ENCODE measurements at places on chromosomes 6 and 20.

DNA sequence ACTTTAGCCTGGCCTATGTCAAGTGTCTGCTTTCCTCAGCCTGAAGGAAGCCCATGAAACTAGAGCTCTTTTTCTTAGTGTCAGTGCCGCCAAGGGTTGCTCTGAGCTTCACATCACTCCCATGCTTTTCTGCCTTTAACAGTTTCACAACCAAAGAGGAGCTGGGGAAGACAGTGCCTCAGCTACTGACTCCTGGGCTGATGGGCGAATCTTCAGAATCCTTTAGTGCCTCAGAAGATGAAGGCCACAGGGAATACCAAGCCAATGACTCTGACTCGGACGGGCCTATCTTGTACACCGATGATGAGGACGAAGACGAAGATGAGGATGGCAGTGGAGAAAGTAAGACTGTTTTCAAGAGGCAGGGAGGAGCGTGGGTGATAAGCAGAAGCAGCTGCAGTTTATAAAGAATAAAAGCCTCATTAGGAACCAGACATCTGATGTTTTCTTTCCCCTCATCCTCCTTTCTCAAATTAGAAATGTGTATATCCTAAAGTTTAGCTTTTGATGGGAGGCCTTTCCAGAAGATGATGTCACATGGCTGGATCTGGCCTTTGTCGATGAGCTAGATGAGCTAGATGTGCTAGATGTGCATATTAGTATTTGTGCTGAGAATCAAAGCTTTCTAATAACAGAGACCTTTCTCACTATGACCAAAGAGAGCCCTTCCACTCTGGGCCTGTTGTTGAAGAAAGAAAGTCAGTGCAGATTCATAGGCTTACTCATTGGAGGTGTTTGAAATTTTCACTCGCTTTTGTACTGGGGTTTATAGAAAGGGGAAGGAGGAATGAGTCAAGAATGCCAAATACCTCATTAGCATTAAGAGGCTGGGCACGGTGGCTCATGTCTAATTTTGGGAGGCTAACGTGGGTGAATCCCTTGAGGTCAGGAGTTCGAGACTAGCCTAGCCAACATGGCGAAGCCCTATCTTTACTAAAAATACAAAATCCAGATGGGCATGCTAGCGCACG is 70.7 kb upstream of the LTV1 start:
- H3K27ac ChIP-seq, result no peak overlapping the region
- no peak overlapping the region for H3K4me3 ChIP-seq
- DNase-seq, result no peak
- peaks cover 33% of the 10 kb centered on the region for H3K36me3 ChIP-seq
- no peaks in the 10 kb centered on the region for H3K27me3 ChIP-seq
- peaks cover 11% of the 10 kb centered on the region for H3K4me1 ChIP-seq

DNA sequence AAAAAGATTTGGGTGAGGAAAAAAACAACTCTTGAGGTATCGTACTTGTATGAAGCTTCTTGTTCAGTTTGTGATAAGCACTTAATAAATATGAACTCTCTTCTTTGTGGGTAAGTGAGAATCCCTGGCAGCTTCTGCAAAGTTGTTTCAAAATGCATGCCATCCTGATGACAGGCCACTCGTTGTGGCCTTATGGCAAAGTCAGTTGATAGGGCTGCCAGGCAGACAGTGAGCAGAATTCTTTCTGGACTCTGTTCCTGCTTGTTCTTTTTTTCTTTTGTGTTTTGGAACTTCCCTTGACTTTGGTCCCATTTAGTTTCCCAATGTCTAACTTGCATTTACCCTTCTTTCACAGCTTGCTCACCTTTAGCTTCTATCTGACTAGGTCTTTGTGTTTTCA is 983.5 kb upstream of the FLRT3 start:
- no peaks in the 10 kb centered on the region for H3K27me3 ChIP-seq
- no peaks in the 10 kb centered on the region for H3K4me1 ChIP-seq
- no peaks in the 10 kb centered on the region for H3K36me3 ChIP-seq
- no peak overlapping the region for H3K4me3 ChIP-seq

DNA sequence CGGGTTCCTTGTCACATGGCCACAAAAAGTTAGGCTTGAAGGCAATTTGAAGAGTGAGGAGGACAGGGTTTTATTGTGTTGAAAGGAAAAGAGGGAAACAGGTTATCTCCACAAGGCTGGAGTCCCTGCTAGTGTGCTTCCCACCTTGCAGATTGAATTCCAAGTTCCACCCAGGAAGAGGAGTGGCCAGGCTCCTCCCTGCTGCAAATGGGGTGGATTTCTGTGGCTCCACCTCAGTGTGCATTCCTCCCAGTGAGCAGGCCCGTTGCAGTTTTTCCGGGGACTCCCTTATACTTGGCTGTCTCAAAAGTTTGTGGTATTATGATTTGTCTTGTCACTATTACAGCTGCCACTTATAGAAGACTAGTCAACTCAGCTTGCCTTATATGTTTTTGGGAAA is 281.8 kb upstream of the PLCB4 start:
- no peaks in the 10 kb centered on the region for H3K27me3 ChIP-seq
- H3K27ac ChIP-seq, result no peak overlapping the region
- no peak for DNase-seq
- peaks cover 6% of the 10 kb centered on the region for H3K4me1 ChIP-seq

DNA sequence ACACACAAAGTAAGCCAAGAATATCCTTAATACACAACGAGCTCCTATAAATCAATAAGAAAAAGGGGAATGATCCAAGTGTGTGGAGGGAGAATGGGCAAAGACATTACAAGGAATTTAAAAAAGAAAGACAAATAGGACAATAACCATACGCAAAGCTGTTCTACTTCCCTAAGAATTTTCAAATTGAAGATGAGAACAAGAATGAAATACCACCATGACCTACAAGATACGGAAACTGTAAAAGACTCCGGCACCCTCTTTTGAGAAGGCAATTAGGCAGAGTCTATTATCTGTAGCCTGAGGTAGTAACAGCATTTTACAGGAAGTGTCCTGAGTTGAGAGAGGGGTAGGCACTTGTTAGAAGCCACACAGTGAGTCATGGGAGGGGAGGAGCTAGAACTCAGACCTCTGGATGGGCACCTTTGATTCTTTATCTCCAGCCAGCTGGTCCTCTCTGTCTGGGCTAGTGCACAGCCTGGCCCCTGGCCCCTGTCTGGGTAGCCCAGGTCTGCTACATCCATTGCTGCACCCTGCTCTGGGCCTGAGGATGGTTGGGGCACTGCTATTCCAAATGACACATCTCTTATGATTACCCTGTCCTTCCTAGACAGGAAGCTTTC is 15.3 kb downstream of the RSPO4 start:
- peaks cover 50% of the 10 kb centered on the region for H3K27me3 ChIP-seq
- no peaks in the 10 kb centered on the region for H3K4me1 ChIP-seq
- no peaks in the 10 kb centered on the region for H3K36me3 ChIP-seq

DNA sequence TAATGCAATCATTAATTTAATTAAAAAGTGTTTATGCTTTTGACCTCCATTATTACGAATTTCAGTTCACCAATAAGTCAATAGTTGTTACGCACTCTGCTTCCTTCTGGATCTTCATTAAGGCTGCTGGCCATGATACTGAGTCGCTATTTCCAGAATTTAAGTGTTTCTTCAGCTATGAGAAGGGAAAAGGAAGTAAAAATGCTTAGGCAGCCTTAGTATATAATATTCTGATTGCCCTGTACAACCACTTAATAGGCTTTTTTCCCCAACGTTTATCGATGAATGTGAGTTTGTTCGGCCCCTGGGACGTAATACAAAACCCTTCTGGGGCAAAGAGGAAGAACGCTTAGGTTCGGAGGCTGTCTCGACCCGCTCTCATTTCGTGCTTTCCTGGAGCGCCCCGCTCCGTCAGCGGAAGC is 644 bp downstream of the OARD1 start:
- H3K4me1 ChIP-seq, result peaks cover 25% of the 10 kb centered on the region
- no peaks in the 10 kb centered on the region for H3K36me3 ChIP-seq
- H3K27me3 ChIP-seq, result no peaks in the 10 kb centered on the region
- H3K27ac ChIP-seq, result peak overlapping the region; percentile 99

- H3K27me3 ChIP-seq, result no peaks in the 10 kb centered on the region
- peak overlapping the region; percentile 82 for H3K4me3 ChIP-seq
- H3K36me3 ChIP-seq, result no peaks in the 10 kb centered on the region
- H3K4me1 ChIP-seq, result peaks cover 16% of the 10 kb centered on the region
- peak overlapping the region; percentile 82 for H3K27ac ChIP-seq
Observed at GRCh38 chr6:156687789-156688619, 89.2 kb upstream of the ARID1B start.

DNA sequence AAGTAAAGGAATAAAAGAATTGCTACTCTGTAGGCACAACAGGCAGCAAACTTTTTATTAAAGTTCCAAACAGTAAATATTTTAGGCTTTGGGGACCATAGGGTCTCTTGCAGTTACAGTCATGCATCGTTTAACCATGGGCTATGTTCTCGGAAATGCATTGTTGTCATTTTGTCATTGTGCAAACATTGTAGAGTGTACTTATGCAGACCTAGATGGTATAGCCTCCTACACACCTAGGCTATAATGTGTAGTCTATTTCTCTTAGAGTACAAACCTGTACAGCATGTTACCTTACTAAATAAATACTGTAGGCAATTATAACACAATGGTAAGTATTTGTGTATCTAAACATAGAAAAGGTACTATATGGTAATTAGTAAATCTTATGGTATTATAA is 54.7 kb downstream of the CDS2 start:
- no peaks in the 10 kb centered on the region for H3K4me1 ChIP-seq
- H3K4me3 ChIP-seq, result no peak overlapping the region
- H3K27me3 ChIP-seq, result no peaks in the 10 kb centered on the region
- peaks cover 8% of the 10 kb centered on the region for H3K36me3 ChIP-seq
- H3K27ac ChIP-seq, result no peak overlapping the region

DNA sequence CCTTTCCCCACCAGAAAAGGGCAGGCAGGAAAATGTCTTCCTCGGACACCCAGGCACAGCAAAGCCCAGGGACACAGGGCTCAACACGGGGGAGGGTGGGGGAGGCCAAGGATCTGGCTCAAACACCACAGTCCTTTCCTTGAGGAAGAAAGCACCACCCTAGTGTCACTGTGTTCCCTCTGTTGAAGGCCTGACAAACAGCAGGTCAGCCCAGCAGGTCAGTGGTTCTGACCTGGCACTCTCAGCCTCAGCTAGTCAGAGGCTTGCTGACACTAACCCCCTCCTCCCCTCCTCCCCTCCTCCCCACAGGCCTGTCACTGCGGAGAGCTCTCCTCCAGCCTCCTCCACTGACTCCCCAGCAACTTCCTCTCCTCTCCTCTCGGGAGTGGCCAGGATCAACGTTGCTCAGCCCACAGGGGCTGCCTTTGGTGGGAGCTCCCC is 239.6 kb downstream of the LRFN2 start:
- no peak overlapping the region for H3K27ac ChIP-seq
- H3K27me3 ChIP-seq, result peaks cover 2% of the 10 kb centered on the region
- H3K4me3 ChIP-seq, result no peak overlapping the region
- peak; percentile 36 for DNase-seq

DNA sequence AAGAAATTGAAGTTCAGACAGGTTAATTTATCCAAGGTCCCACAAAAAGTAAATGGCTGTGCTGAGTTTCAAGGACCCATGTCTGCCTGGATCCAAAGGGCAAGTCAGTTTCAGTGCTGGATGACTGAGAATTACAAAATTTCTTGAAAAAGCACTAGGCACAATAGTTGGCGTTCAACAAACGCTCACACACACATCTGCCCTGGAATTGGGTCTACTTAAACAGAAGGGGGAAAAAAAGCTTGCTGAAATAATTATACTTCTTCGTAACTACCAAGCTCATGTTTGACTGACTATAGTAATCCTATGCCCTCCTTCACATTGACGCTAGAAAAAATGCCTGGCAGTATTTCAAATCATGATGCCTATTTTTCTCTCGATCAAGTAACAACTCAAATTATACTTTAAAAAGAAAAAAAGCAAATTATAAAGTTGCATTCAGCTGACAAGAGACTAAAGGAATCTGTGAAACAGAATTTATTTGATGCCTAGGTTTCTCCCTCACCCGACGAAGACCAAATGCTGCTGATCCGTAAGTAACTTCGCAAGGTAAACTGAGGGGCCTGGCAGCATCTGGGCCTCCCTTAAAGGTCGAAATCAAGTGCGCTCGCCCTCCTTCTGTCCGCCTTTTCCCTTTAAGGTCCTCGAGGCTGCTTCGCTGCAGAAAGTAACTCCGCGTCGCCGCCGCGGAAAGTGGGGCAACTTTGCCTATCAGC is 650 bp upstream of the CD2AP start:
- H3K4me1 ChIP-seq, result peaks cover 18% of the 10 kb centered on the region
- no peaks in the 10 kb centered on the region for H3K27me3 ChIP-seq
- H3K4me3 ChIP-seq, result peak overlapping the region; percentile 98
- no peak for DNase-seq
- no peaks in the 10 kb centered on the region for H3K36me3 ChIP-seq

- peaks cover 45% of the 10 kb centered on the region for H3K36me3 ChIP-seq
- DNase-seq, result no peak
- no peaks in the 10 kb centered on the region for H3K27me3 ChIP-seq
- H3K4me3 ChIP-seq, result no peak overlapping the region
Observed at GRCh38 chr6:18211338-18211737, 53.0 kb downstream of the DEK start.

DNA sequence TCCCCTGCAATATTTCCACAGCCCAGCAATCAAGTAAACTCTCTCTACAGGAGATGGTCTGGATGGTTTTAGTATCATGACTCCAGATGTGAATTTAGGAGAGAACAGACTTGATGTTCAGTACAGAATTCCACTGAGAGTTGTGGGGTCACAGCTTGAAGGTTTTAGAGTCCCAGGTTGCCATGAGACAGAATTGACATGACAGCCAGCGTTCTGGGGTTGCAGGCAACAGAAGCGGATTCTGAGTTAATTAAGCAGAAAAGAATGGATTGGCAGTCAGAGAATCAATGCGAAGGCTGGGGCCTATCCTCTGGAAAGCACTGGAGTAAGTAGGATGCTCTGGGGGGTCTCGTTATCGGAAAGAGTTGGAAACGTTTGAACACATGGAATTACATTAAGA is 2.4 kb upstream of the KIAA1755 start:
- no peak overlapping the region for H3K4me3 ChIP-seq
- DNase-seq, result no peak
- H3K27me3 ChIP-seq, result peaks cover 70% of the 10 kb centered on the region
- H3K4me1 ChIP-seq, result peaks cover 9% of the 10 kb centered on the region
- H3K36me3 ChIP-seq, result no peaks in the 10 kb centered on the region
- H3K27ac ChIP-seq, result no peak overlapping the region

GRCh38 chr6:97174471-97174870 is 108.5 kb downstream of the MMS22L start:
- no peaks in the 10 kb centered on the region for H3K27me3 ChIP-seq
- H3K36me3 ChIP-seq, result peaks cover 26% of the 10 kb centered on the region
- H3K27ac ChIP-seq, result no peak overlapping the region
- no peak for DNase-seq
- H3K4me1 ChIP-seq, result no peaks in the 10 kb centered on the region
